ENCODE measurements at places on chromosomes 11 and 22.
A peak's percentile ranks its signal among the peaks of the same experiment; 100 is the strongest.

- no peak for DNase-seq
These were observed 427.1 kb downstream of the DYNC2H1 start for GRCh38 chr11:103536335-103536722.

GRCh38 chr22:19464546-19464945 lies 14.4 kb downstream of the UFD1 start:
- DNase-seq: no peak

- no peak for DNase-seq
These were observed 47.3 kb upstream of the CAPRIN1 start for GRCh38 chr11:34004236-34004635.

DNA sequence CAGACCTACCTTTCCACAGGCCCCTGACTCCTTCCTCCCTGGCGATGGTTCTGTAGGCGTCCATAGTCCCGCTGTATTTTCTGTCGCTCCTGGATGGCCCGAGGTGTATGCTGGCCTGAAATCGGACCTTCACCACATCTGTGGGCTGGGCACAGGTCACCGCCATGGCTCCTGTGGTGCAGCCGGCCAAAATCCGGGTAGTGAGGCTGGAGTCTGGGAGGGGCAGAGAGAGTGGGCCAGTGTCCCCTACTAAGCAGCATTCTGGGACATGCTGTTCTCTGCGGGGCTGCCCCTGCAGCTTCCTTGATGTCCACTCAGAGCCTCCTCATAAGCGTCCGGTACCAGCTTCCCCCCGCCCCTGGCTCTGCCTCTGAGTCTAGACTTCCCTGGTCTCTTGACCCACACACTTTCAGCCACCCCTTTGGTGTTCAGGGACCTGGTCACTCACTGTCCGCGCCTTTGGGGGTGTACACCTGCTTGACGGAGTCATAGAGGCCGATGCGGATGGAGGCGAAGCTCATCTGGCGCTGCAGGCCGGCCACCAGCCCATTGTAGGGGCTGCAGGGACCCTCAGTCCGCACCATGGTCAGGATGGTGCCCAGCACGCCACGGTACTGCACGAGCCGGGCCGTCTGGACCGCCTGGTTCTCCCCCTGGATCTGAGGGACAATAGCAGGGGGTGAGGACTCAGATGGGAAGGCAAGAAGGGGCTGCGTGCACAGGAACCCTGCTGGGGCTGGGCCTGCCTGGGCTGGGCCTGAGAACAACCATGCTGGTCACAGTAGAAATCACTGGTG lies 3.0 kb downstream of the UCP3 start:
- no peak for DNase-seq

GRCh38 chr22:27876684-27877083 lies 42.4 kb downstream of the PITPNB start:
- DNase-seq: peak; percentile 83

DNA sequence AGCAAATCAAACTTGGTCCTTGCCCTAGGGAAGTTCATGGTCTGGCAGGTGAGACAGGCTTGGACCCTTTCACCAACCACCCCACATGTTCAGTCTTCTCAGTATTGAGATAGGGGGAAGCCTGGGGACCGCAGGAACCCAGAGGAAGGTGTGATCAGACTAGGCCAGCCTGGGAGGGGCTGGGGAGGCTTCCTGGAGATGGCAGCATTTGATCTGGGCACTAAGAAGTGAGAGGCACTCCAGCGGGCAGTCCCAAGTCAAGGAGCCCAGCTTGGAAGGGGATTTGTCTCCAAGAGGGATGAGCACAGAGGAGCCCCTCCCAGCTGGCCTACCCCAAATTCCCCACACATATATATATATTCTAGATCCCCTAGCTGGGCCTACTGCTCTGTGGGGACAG lies 5.4 kb downstream of the LRRC32 start:
- DNase-seq: no peak

Measured in fibroblast of skin of right quadriceps (primary cell).